Left kidney (tissue), 8 donors: ENCODE measurements at places on chromosomes 5 and 9. TPM values are rescaled to one million over a fixed set of nuclear protein-coding genes. Genes with fewer than 3 reads are reported as not detected.

DNA sequence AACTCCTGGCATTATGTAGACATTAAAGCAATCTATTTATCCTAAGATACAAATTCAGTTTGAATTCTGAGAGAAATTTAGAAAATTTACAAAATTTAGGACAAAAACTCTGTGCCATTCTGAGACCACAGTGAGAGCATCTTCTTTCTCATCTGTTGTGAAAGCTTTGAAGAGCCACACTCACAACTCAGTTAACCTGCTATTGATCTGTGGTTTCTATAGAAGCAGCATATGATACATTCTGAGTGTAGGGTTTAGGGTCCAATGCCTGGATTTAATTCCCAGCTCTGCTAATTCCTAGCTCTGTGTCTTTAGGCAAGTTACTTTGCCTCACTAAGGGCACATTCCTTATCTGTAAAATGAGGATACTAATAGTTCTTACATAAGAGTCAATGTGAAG lies 21.6 kb downstream of the CAST start:
- no peak for DNase-seq

DNA sequence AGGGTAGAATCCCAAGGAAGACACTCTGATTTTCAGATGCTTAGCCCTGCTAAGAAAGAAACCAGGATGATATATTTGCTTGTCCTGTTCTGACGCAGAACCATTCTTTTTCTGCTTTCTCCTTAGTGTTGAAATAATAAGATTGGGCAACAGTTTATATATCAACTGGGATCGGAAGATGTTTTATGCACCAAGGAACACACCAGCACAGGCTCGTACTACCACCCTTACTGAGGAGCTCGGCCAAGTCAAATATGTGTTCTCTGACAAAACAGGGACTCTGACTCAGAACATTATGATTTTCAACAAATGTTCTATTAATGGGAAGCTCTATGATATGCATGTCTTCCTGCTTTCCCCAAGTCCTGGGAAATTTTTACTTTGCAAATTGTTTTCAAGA lies 19.0 kb upstream of the RUSC2 start:
- DNase-seq: no peak

DNA sequence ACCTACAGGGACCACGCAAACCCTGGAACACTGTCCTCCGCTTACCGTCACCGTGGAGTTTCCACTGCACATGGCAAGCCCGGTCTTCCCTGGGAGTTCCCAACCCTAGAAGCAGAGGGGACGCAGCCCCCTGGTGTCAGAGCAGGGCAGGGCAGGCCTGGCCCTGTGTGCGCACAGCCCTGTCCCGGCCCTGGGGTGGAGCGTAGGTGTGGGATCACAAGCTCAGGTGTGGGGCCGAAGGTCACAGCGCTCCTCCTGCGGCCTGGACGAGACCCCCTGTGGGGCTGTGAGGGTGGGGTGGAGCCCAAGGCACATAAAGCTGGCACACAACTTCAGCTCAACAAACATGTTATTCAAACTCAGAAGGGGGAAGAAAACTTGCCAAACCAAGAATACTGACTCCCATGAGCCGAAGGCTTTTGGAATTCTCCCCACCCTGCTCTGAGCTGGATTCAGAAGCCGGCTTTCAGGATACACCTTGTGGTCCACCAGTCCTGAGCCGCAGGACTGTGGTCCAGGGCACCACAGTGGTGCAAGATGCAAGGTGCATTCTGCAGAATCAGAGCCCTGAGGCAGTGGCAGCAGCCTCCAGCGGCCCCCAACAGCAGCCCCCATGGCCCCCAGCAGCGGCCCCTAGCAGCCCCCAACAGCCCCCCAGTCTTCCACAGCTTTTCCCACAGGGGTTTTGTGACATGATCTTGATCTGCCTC lies 11.8 kb upstream of the EXOC3 start:
- no peak for DNase-seq

- DNase-seq: no peak
Observed at GRCh38 chr9:136763649-136764035, 676 bp downstream of the LCN15 start.

DNA sequence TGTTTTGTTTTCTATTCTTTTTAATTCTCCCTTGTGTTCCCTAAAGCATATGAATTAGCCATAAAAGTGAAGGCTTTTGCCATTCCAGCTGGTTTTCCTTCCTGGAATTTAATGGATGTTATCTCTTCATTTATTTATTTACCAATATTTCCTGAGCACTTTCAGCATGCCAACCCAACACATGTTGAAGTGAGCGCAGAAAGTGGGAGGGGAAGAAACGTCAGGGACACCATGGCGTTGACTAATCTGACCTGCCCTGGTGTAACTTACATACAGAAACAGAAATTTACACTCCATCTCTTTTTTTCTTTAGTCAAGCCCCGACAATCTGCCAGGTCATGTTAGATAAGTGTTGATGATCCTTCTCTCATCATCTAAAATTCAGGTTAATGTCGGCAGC lies 247.5 kb downstream of the PCSK5 start:
- no peak for DNase-seq

GRCh38 chr5:23169660-23170416 lies 316.7 kb upstream of the CDH12 start:
- no peak for DNase-seq

DNA sequence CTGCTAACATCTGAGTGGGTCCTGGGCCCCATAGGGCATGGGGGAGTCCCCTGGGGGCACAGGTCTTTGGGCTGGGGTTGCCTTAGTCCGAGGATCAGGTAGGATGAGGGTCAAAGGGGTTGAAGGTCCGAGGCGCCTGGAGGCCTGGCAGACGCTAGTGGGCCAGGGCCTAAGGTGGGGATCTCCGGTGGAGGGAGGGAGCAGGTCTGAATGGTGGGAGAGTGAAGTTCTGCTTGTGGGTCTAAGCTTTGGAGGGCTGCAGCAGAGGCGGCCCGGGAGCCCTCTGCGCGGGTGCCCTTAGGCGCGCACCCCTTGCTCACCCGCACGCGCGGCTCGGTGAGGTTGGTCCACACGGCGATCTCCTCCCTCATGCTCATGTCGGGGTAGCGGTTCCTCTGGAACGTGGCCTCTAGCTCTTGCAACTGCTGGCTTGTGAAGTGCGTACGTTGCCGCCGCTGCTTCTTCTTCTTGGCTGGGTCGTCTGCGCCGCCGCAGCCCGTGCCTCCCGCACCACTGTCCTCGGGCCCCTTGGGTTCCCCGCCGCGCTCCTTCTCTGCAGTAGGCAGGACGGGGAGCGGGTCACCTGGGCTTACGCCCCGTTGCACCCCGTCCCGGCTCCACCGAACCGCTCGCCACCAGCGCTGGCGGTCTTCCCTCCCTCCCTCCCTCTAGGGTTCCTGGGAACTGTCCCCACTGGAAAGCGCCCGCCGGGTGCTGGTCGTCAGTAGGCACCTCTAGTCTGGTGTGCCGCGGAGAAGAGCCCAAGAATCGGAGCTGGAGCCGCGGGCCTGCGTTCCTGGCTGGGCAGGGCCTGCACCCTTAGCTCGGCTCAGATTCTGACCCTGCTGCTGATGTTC lies 2.8 kb downstream of the PITX1 start:
- no peak for DNase-seq

- DNase-seq: no peak
Observed at GRCh38 chr5:174625591-174626350, 98.6 kb upstream of the MSX2 start.

- DNase-seq: no peak
Observed at GRCh38 chr5:137794863-137795262, 40.7 kb upstream of the HNRNPA0 start.

GRCh38 chr9:89780959-89781358 lies 176.1 kb downstream of the GADD45G start:
- no peak for DNase-seq

DNA sequence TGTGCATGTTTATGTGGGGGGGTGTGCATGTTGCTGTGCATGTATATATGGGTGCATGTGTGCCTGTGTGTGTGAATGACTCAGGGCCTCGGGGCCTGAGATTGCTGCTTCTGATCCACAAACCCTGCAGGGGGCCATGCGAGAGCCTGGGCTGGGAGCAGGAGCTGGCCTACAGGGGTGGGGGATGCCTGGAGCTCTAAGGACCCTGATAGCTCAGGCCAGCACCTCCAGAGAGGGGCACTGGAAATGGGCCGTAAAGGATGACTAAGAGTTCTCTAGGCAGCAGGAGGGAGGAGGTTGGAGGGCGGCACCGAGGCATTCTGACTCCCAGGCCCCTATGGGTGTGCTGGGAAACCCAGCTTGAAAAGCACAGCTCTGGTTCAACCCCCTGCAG lies 6.9 kb upstream of the UBAC1 start:
- DNase-seq: no peak

GRCh38 chr5:96076451-96076850 lies 114.8 kb upstream of the ELL2 start:
- no peak for DNase-seq

- no peak for DNase-seq
Observed at GRCh38 chr5:176542596-176543427, 5.6 kb upstream of the RNF44 start.

DNA sequence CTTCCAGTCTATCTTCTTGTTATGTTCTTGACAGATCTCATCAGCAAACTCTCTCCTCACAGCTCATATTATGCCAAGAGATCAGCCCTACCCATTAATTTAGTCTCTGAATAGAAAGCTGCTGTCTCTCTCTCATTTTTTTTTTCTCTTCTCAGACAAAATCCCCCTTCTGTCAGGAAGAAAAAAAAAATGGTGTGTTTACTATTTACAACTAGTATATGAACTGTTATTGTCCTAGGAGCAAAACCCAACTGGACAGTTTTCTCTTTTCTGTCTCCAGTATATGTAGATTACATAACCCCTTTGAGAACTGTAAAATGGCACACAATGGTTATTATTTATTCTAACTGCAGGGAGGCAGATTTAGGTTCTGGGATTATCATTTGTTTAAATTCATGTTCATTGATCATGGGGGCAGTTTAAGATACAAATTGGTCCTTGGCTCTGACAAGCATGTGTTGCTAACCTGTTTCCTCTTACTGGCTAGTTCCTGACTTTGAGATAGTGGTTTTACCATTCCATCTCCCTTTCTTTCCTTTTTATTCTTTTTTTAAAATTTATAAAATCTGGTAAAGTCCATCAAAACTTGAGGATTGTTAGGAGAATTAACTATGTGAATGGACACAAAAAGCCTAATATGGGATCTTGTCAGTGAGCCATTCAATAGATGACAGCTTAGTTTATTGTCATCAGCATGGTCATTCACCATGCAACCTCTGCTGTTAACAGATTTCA lies 210.0 kb upstream of the PAPPA start:
- DNase-seq: no peak

DNA sequence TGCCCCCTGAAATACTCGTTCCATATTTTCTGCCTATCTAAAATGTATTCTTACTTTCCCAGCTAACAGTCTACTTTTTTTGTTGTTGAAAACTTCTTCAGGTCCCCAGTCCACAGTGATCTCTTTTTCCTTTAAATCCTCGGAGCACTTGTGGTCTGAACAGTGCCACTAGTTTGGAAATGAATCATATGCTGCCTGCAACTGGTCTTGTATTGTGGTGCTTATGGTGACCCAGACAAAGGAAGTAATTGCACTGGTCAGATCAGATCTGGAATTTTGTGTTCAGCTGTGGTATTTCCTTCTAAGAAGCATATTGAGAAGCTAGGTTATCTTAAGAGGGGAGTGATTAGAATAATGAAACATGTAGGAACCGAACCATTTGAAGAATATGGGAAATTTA lies 2.9 kb downstream of the UNC13B start:
- no peak for DNase-seq

- DNase-seq: no peak
Observed at GRCh38 chr9:89442981-89443814, 54.7 kb downstream of the SEMA4D start.

DNA sequence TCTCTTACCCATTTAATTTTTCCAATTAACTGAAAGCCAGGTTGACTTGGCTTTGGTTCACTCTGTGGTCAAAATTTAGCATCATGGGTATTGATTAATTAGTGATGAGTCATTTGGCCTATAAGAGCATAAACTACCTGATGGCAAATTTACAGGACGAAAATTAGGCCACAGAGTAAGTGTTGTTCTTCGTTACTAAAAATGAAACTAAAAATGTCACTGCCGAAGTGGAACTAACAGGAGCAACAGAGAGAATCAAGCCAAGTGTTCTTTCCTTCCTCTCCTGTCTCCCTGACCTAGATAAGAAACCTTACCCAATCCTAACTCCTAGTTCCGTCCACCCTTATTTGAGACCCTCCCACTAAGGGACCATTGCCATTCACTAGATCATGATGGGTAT lies 176.9 kb downstream of the RAB3C start:
- DNase-seq: no peak

DNA sequence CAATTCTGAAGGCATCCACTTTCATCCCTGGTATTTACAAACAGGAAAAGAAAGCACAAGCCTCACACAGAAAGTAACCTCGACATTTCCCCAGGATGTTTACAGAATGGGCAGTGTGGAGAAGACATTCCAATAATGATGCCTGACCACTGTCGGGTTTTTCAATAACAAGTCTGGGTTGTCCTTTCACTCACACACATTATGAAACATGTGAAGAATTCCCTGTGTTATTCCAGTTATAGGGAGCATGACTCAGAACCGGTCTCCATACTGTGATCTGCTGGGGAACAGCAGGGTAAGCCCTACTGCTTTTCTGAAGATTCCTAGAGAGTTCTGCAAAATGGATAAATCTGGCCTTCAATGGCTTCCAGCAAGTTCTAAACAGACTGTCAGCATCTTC lies 155.3 kb downstream of the ADAMTS12 start:
- no peak for DNase-seq

GRCh38 chr5:171823269-171823668 lies 37.7 kb downstream of the SMIM23 start:
- DNase-seq: no peak

DNA sequence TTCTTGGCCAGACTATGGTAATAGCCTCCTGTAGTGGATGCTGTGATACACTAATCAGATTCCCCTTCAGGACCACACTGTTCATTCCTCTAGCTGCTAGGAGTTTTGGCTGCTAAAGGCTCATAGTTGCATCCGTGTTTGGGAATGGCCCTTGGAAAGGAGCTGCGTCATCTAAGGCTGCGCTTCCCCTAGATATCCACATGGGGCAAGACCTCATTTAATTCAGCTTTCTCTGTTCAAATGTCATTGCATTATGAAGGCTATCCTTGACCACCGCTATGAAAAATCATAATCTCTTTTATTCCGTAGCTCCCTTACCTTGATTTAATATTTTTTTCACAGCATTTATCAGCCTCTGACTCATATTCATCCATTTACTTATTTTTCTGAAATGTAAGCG lies 258.3 kb upstream of the NR4A3 start:
- no peak for DNase-seq

- DNase-seq: no peak
Observed at GRCh38 chr9:14516656-14517055, 176.6 kb downstream of the ZDHHC21 start.

DNA sequence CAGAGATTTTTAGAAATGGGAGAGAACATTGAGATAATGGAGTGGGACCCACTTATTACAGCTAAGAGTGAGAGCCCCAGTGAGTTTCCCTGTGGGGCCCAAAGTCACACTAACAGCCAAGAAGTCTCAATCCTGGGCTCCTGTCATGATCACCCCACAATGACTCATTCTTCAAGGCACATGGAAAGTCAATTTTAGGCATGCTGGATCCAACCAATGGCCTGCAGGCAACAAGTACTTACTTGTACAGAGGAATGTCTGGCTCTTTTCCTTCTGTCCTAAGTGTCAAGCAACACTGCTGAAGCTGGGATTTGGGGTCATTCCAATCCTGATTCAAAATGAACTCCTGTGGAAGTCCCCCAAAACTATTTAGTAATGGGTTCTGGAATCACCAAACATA lies 123.1 kb downstream of the DROSHA start:
- no peak for DNase-seq

NRARP gene
- 5.1 TPM for polyA plus RNA-seq

TRPM6 gene
- 1.1 TPM for polyA plus RNA-seq

SPAAR gene
- polyA plus RNA-seq: 1.4 TPM

SLC26A2 gene
- 22.8 TPM for polyA plus RNA-seq

CSF1R gene
- polyA plus RNA-seq: 11.8 TPM

INPP5E gene
- polyA plus RNA-seq: 12.6 TPM

HTR1A gene
- polyA plus RNA-seq: not detected

TMC1 gene
- polyA plus RNA-seq: 1.3 TPM

PCDHGC4 gene
- 4.4 TPM for polyA plus RNA-seq
